SK-MEL-5 (cell line): ENCODE measurements at places on chromosomes 6 and 20. TPM values are rescaled to one million over a fixed set of nuclear protein-coding genes. Genes with fewer than 3 reads are reported as not detected.

CDH26 gene
- 0.27 and 0.45 TPM in 2 replicates for total RNA-seq

CLPSL1 gene
- total RNA-seq = not detected in 2 replicates

ENPP4 gene
- 1.4 and 2.1 TPM in 2 replicates for total RNA-seq

BNIP5 gene
- not detected in 2 replicates for total RNA-seq

SLC35D3 gene
- not detected in 2 replicates for total RNA-seq

PCK1 gene
- total RNA-seq = 0.32 TPM in 1 of 2 replicates, not detected in the other

CST7 gene
- 0.29 and 0.45 TPM in 2 replicates for total RNA-seq
